ENCODE measurements at places on chromosomes 2 and 18. TPM values are rescaled to one million over a fixed set of nuclear protein-coding genes. Genes with fewer than 3 reads are reported as not detected.

DYNAP gene
- total RNA-seq = not detected

RAB6D gene
- total RNA-seq = not detected

DNA sequence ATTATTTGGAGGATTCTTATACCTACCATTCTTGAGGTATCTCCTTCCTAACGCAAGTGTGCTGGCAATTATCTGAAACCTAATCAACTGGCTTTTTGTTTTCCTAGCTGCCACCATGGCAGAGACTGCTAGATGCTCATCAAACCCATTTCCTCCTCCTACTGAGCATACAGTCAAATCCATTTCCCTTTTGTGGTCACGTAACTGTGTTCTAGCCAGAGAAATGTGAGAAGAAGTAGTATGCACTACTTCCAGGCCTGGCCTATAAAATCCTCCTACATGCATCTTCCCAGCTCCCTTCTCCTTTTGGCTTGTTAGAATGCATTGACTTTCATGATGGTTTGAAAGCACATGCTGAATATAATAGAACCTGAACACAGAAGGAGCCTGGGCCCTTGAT lies 494.1 kb upstream of the MEIS1 start:
- no peak for DNase-seq

DNA sequence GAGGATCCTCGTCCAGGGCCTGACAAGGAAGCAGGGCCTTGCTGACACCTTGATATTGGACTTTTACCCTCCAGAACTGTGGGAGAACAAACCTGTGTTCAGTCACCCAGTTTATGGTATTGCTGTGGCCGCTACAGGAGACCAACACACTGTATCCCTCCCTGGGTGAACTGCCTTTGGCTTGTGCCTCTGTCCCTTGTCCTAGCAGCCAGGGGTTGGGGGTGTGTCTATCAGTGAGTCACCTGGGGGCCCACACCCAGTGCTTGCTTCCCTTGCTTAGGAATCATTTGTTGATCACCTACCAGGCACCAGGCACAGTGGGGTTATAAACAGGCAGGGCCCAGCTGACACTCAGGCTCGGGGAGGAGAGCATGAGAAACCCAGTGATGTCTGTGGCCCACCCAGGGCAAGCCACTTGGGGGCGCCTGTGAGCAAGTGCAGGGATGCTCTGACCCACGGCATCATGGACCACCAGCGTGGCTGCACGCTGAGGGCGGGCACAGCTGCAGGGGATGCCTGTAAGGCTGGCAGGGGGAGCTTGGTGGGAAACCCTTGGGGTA lies 17.1 kb downstream of the TMEM185B start:
- DNase-seq = no peak

DNA sequence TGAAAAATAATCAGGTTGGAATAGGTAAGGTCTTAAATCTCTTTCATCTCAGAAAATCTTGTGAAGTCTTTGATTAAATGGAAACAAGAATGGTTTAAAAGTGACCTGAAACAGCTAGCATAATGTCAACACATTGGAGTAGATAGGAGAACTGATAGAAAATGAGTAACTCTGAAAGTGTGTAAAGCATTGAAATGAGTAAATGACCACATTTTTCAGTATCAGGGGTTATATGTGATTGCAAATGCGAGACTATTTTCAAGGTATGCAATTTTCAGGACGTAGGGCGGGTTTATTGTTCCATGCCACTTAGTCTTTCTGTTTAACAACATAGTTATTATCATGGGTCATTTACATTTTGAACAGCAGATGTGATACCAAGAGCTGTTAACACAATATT lies 1383.2 kb downstream of the LRP1B start:
- DNase-seq = no peak

- no peak for DNase-seq
These were observed 420.5 kb downstream of the NRXN1 start for GRCh38 chr2:50611351-50611871.

- DNase-seq = no peak
These were observed 102.2 kb upstream of the IL1R2 start for GRCh38 chr2:101889460-101890098.

GRCh38 chr18:56952026-56952425 lies 194.9 kb upstream of the BOD1L2 start:
- no peak for DNase-seq

DNA sequence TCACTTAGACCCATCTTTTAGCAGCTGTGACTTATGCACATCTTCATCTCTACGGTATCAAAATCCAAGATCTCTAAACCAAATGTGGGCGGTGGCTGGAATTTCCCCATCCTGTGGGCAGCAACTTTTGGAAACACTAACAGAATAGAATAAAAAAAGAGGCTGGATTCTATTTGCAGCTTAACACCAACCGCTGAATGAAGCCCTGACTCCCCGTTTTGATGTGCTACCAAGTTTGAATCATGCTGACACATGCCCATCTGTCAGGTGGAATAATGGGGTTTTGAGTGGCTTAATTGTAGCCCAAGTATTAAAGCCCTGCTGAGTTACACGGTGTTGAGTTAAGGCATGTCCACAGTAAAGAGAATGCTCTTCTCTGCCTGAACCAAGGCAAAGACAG lies 165.2 kb downstream of the MTCL1 start:
- no peak for DNase-seq
